ENCODE measurements at places on chromosomes 11 and 22.

DNA sequence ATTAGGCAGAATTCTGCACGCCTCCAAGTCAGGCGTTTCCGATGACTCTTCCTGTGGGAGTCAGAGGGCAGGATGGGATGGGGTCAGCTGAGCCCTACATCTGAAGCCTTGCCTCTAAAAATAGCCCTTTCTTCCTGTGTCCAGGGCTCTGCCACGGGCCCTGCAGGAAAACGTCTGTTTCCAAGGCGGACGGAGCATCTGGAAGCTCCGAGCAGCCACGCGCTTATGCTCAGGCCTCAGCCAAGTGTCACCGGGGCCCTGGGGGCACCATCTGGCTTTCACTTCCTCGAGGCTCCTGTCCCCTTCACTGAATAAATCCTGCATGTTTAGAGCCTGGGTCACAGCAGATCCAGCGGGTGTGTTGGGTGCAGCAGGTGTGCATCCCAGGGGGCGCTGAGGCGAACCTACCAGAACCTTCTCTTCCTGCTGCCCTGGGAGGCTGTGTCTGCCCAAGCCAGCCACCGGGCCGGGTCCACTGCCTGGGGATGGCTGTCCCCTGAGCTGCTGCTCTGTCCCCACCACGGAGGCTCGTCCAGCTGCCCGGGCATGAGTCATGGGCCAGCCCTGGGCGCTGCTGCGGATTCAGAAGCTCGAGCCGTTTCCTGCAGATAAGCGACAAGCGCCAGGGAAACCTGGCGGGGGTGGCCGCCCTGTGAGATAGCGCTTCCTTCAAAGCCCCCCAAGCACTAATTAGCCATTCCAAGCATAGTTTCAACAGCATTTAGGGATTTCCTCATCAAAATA is 32.0 kb upstream of the LINC01488 start:
- DNase-seq = no peak

- no peak for DNase-seq
Measured at GRCh38 chr11:92852229-92852628, 117.2 kb upstream of the MTNR1B start.

GRCh38 chr11:111671383-111671782 is 69.1 kb downstream of the SIK2 start:
- DNase-seq = no peak

GRCh38 chr11:88531831-88532230 is 194.3 kb upstream of the CTSC start:
- DNase-seq = no peak

DNA sequence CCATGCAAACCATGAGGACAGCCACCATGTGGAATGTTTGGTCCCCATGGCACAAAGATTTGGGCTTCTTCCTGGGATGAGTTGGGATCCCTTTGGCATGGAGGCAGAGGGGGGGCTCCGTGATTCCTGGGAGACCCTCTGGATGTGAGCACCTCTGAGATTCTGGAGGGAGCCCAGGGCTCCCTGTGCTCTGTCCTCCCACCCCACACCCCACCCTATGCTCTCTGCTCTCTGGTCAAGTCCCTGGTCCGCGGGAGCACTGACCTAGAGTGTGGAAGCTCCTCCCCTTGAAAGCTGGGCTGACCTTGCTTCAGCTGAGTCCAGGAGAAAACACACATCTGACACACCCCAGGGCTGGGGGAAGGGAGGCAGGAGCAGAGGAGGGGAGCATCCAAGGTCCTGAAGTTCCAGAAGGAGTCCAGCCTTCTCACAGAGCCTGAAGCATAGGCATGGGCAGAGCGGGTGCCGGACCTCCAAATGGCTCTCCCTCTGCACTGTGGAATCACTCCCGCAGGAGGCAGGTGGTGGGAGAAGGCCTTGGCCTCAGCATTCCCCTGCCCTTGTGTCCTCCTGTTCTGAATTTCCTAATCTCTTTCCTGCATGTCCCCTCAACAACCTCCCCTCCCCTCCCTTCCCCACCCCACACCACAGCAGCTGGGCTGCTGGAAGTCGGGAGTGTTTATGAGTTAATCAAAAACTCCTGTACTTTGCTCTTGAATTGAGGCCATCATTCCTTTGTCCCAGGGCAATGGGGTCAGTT is 25.7 kb upstream of the OAF start:
- peak; percentile 85 for DNase-seq

DNA sequence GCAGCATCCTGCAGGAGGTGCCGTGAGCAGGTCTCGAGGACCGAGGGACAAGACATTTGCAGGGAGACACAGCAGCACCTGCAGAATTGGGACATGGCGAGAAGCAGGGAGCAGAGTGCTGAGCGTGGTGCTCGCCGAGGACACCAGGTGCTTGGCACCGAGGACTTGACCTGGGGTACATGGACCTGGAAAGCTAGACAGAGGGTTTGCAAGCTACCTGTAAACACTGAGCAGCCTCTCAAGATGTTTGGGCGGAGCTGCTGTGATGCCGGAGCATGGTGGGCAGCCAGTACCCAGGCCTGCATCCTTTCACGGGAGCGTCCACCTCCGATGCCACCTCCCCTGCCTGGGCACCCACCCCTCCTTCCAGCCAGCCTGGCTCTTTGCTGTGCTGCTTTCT is 773.2 kb downstream of the TBC1D22A start:
- DNase-seq = no peak

- DNase-seq = no peak
Measured at GRCh38 chr11:113567867-113568544, 92.8 kb upstream of the DRD2 start.

DNA sequence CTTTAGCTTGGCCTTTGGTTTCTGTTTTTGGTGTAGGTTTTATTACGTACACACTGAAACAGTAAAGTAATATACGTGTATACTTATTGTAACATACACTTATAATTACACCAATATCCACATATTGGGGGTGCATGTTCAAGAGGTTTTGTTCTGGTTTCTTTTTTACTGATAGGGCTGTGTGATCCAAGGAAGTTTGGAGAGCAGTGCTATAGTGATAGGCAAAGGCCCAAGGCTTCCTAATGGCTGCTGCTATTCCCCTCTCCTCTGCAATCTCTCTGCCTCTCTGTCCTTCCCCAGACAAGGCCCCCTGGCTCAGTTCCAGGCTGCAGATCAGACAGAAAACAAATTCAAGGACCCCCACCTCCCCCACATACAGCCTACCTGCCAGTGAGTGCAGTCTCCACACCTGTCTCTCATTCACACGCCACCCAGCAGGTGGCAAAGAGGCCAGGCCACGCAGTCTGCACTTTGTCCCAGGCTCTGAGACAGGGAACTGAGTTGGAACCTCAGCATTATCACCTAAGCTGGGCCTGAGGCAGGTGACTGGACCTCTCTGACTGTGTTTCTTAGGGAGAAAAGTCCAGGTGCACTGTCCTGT is 15.1 kb downstream of the TMEM184B start:
- DNase-seq = peak; percentile 43

GRCh38 chr22:20194681-20195593 is 44.1 kb upstream of the CCDC188 start:
- DNase-seq = no peak

DNA sequence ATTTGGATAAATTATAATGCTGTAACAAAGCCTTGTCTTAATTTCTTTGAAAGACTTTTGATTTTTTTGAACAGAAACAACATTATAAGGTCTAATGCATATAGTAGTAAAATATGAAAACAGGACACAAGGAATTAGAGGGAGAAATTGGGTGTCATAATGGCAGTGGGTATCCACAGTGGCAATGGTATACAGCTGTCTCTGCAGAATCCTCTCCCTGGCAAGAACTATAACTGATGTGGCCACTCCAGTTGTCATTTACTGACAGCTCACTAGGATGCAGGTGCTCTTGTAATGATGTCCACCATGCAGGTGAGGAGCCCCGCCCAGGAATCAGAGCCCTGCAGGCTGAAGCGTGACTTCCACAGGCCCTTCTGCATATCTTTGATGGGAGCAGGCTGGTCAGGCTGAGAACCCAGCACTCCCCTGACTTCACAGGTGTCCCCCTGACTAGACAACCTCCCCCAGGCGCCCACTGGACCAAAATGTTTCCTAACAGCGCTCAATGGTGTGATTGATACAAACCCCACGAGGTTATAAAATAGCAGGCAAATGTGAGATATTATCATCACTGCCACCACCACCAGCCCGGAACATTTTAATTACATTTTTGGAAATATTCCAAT is 32.8 kb upstream of the SERPIND1 start:
- DNase-seq = no peak
